ENCODE measurements at places on chromosomes 12 and 14.

GRCh38 chr14:56422703-56423213, 156.8 kb upstream of the TMEM260 start:
- DNase-seq: no peak

- no peak for DNase-seq
Measured at GRCh38 chr12:63805704-63806672, 26.3 kb downstream of the RXYLT1 start.

DNA sequence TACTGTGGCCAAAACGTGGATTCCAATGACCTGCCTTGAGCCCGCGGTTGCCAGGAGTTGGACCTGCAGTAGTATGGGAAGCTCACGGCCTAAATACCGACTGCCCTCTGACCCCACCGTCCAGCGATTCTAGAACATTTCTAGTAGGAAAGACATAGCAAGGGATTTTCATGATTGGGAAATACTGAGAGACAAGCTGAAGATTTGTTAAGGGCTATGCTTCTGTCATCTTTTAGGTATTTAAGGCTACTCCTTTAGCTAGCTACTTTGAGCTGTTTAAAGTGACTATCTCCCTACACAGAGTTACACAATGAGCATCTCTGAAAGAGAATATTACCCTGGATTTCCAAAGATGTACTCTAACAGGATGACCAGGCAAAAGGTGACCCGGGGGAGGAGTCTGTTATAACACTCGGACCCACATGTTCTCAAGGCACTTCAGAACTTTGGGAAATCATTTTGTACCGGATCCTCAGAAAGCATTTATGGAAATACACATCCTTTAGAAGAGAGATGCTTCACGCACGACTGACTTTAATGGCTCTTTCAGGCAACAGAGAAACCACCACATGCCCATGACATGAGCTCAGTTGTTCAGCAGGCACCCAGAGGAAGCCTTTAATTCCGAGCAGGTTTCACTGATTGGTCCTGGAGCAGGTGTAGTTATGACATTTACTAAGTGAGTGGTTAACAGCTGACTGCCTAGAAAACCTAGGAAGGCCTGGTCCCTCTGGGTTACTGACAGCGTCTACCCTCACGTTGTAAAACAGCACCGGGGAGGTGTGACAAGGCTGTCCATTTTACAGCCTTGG, 4.2 kb downstream of the BAG5 start:
- DNase-seq: no peak

GRCh38 chr14:83379436-83379835, 1845.8 kb upstream of the SEL1L start:
- no peak for DNase-seq

GRCh38 chr12:98738002-98738401, 92.9 kb downstream of the APAF1 start:
- no peak for DNase-seq

- DNase-seq: no peak
Measured at GRCh38 chr12:49519574-49519936, 19.3 kb upstream of the KCNH3 start.

- DNase-seq: no peak
Measured at GRCh38 chr14:68426661-68427549, 366.0 kb downstream of the ZFP36L1 start.

- DNase-seq: no peak
Measured at GRCh38 chr12:112515868-112516267, 97.1 kb downstream of the PTPN11 start.

- peak; percentile 24 for DNase-seq
Measured at GRCh38 chr12:130818272-130818634, 20.8 kb downstream of the STX2 start.

GRCh38 chr12:104694161-104694560, 237.4 kb downstream of the CHST11 start:
- DNase-seq: no peak

DNA sequence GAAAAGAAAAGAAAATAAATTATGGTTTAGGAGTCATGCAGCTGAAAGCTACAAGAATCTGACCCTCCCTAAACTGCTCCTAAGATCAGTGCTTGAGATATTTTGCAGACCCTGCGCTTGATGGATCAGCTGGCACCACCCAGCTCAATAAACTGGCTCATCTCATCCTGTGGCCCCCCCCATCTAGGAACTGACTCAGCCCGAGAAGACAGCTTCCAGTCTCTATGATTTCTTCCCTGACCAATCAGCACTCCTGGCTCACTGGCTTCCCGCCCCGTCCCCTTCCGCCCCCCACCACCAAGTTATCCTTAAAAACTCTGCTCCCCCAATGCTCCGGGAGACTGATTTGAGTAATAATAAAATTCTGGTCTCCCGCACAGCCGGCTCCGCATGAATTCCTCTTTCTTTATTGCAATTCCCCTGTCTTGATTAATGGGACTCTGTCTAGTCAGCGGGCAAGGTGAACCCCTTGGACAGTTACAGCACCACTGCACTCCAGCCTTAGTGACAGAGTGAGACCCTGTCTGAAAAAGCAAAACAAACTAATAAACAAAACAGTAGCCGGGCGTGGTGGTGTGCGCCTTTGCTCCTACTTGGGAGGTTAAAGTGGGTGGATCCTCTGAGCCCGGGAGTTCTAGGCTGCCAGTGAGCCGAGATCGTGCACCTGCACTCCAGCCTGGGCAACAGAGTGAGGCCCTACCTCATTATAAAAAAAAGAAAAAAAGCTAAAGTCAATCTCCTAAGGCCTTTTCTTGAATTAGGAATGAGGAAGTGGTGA, 24.5 kb upstream of the SPTLC2 start:
- DNase-seq: no peak

GRCh38 chr12:26471560-26471959, 276.2 kb downstream of the SSPN start:
- DNase-seq: peak; percentile 36

DNA sequence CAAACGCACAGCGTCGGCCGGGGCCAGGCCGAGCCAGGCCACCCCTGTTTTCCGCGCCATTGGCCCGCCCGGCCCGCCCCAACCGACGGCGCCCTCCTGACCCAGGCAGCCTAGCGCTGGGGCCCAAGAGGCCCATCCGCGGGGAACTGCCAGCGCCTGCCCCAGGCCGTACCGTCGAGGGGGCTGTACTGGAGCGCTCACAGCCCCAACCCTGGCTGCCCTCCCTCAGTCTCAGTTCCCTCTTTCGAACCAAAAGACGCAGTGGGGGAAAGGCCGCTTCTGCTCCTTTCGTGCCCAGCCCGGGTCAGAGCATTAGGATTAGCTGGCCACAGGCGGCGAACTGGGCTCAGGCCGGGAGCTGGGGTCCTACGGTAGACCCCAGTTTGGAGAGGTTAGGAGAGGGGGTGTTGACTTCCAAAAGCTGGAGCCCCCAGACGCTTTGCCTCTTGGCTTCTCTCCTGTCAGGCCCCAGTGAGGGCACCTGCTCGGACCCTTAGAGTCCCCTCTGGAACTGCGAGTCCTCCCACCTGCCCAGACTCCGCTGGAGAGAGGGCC, 1.9 kb downstream of the NKX2-1 start:
- DNase-seq: peak; percentile 9

GRCh38 chr12:67382241-67382871, 113.2 kb downstream of the CAND1 start:
- DNase-seq: no peak

DNA sequence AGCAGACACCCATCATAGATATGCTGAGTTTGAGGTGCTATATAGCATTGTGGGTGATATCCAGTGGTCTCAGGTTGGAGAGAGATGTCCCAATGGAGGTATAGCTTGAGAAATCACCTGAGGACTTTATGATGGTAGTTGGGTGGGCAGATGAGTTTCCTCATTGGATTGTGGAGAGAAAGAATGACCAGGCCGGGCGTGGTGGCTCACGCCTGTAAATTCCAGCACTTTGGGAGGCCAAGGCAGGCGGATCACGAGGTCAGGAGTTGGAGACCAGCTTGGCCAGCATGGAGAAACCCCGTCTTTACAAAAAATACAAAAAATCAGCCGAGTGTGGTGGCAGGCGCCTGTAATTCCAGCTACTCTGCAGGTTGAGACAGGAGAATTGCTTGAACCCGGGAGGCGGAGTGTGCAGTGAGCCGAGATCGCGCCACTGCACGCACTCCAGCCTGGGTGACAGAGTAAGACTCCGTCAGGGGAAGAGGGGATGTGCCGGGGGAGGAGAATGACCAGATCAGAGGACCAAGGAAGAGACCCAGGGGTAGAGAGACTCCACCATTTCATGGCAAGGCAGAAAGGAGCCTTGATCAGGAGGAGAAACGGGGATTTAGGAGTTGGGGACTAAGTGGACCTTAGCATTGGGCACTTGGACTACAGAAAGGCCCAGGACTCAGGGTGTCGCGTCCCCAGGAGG, 757 bp upstream of the PCK2 start:
- no peak for DNase-seq

DNA sequence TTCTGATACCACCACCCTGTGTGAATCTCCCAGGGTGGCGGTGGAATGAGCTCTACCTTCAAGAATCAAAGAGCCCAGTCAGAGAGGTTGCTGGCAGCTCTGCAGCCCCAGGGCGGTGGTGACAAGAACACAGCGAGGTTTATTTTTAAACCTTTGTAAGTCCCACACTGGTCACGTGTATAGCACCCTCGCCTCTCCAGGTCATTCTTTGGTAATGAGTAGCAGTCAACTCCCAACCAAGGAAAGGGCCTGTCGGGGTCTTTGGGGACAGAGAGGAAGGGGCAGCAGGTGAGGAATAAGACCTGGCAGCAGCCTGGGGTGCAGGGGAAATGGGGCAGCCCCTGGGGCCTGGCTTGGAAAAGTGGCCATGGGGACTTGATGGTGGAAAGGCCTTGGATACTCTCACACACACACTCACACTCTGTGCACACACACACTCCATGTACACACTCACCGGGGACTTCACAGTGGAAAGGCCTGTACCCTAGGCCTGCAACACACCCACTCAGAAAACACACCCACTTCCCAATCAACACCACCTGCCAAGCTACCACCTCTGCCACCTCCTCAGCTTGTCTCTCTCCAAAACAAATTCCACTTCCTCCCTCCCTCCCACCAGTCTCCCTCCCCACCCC, 178.6 kb downstream of the DPF3 start:
- DNase-seq: no peak

- no peak for DNase-seq
Measured at GRCh38 chr12:95390192-95390591, 83.8 kb upstream of the METAP2 start.

- DNase-seq: no peak
Measured at GRCh38 chr14:50944647-50945413, 547 bp upstream of the PYGL start.

DNA sequence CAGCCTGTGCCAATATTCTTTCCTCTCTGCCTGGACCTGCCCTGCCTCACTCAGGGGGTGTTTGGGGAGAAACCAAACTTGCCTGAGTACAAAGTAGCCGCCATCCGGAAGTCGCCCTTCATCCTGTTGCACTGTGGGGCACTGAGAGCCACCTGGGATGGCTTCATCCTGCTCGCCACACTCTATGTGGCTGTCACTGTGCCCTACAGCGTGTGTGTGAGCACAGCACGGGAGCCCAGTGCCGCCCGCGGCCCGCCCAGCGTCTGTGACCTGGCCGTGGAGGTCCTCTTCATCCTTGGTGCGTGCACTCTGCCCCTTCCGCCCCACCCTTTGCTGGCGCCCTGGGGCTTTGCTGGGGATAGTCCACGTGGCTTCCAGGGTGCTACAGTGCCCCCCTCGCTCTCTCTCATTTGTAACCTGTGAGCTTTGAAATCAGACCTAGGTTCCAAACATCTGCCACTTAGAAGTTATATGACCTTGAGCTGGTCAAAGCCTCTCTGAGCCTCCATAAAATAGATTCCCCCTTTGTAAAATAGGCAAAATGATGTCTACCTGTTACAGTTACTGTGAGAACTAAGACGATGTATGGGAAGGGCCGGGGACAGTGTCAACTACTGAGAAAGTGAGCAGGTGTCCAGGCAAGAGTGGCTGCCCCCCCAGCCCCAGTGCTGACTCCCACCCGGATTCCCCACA, 4.5 kb downstream of the KCNH3 start:
- no peak for DNase-seq

DNA sequence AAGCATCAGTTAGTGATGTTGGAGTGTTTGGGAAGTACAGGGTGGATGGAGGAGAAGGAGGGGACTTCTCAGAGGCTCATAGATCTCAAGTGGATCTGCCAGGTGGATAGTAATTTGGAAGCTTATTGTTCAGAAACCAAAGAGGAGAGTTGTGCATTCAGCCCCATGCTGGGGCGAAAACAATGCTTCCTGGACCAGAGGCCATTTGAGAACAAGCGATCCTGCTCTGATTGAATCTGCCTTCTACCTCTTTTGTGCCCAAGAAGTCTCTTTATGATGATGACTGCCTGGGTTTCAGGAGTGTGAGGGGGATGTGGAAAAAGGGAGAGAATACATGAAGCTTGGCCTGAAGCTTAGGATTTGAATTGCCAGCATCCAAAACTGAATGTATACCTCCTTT, 110.8 kb upstream of the SRRM4 start:
- no peak for DNase-seq

GRCh38 chr12:26360062-26360461, 164.7 kb downstream of the SSPN start:
- no peak for DNase-seq

GRCh38 chr12:46260124-46260912, 8.5 kb downstream of the SLC38A1 start:
- no peak for DNase-seq

DNA sequence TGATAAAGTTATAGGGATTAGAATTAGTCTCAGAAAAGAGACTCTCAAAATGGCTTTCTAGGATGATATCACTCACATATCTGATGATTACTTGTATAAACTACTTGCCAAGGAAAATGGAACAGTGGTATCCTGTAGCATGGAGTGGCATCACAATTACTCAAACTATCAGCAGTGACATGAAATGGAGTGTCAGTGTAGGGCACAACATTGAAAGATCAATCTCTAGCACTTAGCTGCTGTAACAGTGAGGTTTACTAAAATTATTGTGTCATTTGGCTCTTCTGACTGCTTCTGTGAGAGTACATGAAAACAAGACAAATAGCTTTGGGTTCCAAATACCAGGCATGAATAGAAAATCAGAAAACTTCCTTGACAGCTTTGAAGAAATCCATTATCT, 6.7 kb upstream of the MAP4K5 start:
- no peak for DNase-seq

- peak; percentile 24 for DNase-seq
Measured at GRCh38 chr14:36069535-36069900, 107.0 kb downstream of the PTCSC3 start.

GRCh38 chr14:95222151-95222631, 64.9 kb upstream of the DICER1 start:
- no peak for DNase-seq

GRCh38 chr12:43336962-43337555, 214.9 kb downstream of the ADAMTS20 start:
- DNase-seq: no peak

GRCh38 chr12:132389026-132389425, 59.6 kb upstream of the GALNT9 start:
- no peak for DNase-seq

DNA sequence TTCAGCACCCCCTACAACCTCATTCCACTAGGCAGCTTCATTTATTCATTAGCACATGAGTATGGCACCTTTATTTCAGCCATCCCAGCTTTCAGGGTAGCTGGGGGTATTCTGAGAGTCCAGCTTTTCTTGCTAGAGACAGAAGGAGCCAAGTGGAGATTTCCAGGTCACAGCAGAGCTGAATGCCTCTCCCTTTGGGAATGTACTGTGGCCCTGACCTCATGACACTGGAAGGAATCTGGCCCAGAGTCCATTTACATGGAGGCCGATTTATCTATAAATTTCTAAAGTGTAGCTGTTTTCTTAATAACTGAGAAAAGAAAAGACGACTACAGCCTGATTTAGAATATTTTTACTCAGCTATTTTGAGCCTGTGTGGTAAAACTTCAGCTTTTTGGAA, 47.2 kb upstream of the JDP2 start:
- no peak for DNase-seq

GRCh38 chr12:96255077-96255476, 60.9 kb downstream of the ELK3 start:
- DNase-seq: no peak
